ENCODE measurements at places on chromosomes 5 and 9.

DNA sequence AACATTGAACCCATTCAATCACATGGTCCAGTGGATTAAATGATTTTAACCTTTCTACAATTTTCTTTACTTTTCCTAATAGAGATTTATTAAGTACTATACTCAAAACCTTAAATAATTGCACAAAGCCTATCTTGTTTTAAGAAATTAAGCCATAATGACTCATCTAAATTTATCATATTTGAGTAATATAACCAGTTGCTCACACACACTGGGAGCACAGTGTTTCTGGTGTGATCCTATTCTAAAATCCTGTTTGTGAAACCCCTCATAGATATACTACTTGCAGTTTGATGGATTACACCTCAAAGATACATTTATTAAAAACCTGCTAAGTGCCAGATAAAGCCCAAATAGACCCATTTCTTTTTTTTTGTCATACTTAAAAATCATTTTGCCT is 668.3 kb upstream of the CDH18 start:
- DNase-seq, result no peak

GRCh38 chr5:154479944-154480750 is 2.1 kb upstream of the HAND1 start:
- DNase-seq, result no peak

DNA sequence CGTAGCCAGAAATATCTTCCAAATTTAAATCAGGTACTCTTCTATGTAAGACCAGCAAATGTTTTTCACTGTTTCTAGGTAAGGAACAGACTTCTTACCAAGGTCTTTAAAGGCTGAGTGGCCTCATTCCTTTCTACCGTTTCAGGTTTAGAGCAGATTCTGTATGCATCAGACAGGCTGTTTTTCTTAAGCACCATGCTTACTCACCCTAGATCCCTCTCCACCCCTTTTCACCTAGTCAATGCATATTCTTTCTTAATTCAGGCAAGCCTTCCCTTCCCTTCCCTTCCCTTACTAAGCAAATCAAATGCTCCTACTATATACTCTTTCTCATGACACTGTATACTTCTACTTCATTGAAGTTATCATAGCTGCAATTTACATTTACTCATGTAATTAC is 70.7 kb downstream of the RFX3 start:
- DNase-seq, result no peak

- no peak for DNase-seq
These were observed 165.1 kb downstream of the DIRAS2 start for GRCh38 chr9:90477535-90477934.

DNA sequence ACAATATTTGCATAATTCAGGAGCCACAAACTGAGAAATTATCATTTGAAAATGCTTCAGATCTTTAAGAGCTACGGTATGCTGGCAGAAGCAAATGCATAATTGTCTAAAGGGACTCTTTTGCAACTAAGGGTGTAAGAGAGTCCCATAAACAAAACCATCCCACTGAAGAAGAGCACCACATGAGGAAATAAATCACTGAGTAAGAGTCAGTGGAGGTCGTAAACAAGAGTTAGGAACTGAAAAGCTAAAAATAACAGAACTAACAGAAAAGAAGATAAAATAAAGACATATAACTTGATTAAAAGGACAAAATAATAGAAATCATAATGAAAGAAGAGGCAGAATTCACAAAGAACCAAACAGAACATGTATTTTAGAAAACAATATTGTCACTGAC is 3.5 kb upstream of the SMC2 start:
- no peak for DNase-seq

- no peak for DNase-seq
These were observed 30.4 kb downstream of the HMGCR start for GRCh38 chr5:75367401-75367800.

- DNase-seq, result no peak
These were observed 104.5 kb upstream of the NUDT12 start for GRCh38 chr5:103667068-103667467.

DNA sequence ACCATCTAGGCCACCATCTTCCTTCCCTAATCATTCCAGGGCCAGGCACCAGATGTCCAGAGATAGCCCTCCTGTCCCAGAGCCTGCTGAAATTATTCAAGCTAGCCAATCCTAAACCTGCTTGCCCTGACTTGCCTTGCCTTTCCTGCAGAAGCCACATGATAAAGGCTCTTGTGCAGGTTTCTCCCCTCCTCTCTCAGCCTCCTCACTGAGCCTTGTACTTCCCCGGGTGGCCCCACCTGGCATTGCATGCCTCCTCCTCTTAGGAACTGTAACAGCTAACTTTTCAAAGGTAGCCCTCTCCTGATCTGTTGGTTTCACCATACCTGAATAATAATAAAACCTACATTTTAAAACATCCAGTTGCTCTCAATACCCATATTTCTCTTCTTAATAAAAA is 42.6 kb downstream of the DIRAS2 start:
- DNase-seq, result no peak

DNA sequence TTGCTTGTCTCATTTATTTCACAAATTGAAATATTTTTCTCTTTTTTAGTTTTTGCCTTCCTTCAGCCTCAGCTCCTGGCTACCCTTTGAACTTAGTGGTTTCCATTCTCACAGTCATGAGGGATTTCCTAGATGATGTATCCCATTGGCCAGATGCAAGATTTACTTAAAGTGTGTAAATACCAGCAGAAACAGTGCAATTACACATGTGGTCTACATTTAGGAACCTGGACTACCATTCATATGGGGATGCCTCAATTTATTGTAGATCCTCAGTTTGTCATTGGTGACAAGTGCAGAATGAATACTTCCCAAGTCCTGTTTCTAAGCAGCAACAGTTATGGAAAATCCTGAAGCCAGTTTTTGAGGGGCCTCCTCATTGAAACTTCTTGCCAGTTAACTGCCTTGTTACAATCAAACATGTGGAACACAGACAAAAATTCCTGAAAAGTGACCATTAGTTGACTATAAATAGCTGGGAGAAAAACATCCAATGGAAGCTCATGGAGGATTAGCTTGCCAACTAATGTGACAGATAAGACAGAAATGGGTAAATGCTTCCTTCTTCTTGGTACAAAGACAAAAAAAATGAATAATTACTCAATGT is 113.6 kb upstream of the FER start:
- no peak for DNase-seq

GRCh38 chr9:122218935-122219855 is 9.6 kb downstream of the LHX6 start:
- DNase-seq, result no peak

GRCh38 chr5:146520731-146521130 is 4.7 kb upstream of the GPR151 start:
- no peak for DNase-seq

DNA sequence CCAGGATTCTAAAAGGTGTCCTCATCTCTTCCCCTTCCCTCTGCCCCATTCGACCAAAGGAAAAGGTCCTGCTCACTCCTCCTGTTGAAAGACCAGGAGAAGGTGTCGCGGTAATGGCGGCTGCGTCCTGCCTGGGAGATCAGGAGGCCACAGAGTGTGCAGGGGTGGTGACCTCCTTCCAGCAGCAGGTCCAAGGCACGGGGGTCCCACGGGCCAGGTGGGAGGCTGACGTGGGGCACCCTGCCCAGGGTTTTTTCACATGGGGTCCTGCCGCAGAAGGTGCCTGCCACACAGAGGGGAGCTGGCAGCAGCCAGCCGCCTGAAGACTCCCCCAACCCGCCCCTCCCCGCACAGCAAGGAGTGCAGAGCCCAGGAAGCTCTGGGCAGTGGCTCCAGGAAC is 22.2 kb upstream of the ADAMTS2 start:
- DNase-seq, result no peak

DNA sequence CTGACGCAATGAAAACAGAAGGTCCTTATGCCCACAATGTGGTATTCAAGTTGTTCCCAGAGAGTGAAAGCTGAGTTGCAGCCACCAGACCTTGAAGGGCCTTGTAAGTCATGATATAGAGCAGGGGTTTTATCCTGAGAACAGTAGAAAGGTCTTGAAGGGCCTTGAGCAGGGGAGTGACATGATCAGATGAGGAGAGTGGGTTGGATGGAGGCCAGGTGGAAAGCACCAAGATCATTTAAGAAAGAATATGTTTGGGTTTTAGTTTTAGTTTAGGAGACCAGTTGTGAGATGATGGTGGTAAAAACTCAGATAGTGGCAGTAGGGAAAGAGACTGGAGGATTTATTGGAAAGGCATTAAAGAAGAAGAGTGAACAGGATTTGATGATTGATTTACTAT is 5.9 kb downstream of the ITGA2 start:
- DNase-seq, result no peak

DNA sequence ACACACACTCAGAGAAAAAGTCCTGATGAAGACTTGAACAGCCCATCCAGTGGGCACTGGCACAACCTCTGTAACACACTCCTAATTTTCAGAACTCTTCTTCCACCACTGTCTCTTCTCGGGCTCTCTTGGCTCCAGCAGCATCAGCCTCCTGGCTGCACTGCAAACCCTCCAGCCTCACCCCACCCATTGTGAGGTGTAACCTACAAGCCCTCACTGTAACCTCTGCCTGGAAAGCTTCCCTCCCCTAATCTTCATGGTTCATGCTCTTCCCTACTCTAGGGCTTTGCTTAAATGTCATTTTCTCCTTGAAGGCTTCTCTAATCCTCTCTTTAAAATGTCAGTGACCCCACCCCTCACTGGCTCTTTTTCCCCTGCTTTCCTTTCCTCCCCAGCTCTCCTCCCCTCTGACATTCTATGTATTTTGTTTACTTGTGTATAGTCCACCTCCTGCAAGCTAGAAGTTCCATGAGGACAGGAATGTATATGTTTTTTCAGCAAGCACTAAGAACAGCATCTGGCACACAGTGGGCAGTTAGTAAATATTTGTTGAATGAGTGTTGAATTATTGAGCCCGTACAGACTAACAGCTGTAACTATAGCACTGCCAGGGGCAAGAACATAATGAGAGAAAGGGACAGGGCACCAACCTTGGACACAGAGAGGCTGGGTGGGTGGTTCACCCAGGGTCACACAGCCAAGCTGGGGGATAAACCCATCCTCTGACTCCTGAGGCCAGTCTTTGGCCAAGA is 76.4 kb downstream of the ESM1 start:
- no peak for DNase-seq

GRCh38 chr5:11531811-11532555 is 372.3 kb downstream of the CTNND2 start:
- no peak for DNase-seq

Measured in stimulated activated CD8-positive, alpha-beta memory T cell treated with anti-CD3 and anti-CD28 coated beads, Interleukin-4, amount 100 ng/mL, for 1 hour (primary cell).